ENCODE measurements at places on chromosomes 4 and X.

- DNase-seq: no peak
Measured at GRCh38 chr4:11548597-11549082, 119.9 kb upstream of the HS3ST1 start.

- DNase-seq: no peak
Measured at GRCh38 chrX:123600181-123600580, 132.7 kb downstream of the THOC2 start.

GRCh38 chr4:189255636-189256035 is 685.0 kb upstream of the FRG1 start:
- DNase-seq: no peak

DNA sequence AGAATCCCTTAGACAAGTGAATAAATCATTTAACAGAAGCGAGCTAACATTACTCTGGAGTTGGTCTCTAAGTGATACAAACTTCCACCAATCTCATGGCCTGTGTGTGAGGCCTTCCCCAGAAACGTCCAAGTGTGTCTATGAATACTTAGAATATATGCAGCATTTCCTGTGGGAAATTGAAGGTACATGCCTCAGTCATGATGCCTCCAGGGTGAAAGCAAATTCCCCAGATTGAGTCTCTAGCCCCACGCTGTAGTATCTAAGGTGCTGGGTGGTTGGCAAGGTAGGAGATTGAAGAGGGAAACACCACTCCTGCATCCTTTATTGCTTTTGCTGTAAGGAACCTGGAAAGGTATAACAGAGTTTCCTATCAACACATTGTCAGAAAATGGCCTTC is 113.8 kb downstream of the IL13RA2 start:
- no peak for DNase-seq

GRCh38 chrX:20515841-20516461 is 249.2 kb upstream of the RPS6KA3 start:
- no peak for DNase-seq

- no peak for DNase-seq
Measured at GRCh38 chr4:118918388-118918787, 29.7 kb downstream of the SYNPO2 start.

- DNase-seq: no peak
Measured at GRCh38 chr4:174193438-174194374, 89.8 kb downstream of the FBXO8 start.

- DNase-seq: no peak
Measured at GRCh38 chr4:10122236-10122932, 5.8 kb upstream of the WDR1 start.

DNA sequence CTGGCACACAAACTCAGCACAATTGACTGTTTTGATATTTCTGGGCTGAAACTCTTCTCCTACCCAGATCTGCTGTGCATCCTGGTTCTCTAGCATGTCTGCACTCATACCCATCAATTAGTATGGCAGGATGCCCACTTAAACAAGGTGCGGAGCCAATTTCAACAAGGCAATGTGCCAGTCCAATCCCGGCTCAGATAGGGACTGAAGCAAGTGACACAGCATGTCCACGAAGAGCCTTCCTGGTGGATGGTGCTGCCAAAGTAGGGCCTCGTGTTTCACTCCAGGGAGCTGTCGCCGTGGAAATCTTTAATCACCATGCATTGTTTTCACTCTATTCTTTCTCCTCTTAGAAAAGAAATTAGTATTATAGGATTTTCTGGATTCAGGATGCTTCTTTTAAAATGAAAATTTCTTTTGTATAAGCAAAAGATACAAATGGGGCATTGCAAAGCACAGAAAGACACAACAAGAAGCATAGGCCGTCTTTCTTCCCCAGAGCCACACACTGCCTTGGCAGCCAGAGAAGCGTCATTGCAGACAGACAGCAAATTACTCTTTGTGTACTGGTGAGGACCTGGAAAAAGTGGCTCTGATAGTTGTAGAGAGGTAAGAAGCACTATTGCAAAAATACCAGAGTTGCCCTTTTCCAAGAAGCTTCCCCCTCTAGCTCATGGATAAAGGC is 40.6 kb upstream of the LSM6 start:
- DNase-seq: no peak

GRCh38 chrX:20388594-20388993 is 121.9 kb upstream of the RPS6KA3 start:
- DNase-seq: no peak

- DNase-seq: no peak
Measured at GRCh38 chr4:25991340-25991739, 77.3 kb downstream of the SMIM20 start.

GRCh38 chr4:128809477-128810330 is at the start of gene JADE1:
TSS of gene JADE1 (plus strand) at chr4:128809700. CDS start at chr4:128831759, 22,059 bp downstream.
- DNase-seq: peak; percentile 93

DNA sequence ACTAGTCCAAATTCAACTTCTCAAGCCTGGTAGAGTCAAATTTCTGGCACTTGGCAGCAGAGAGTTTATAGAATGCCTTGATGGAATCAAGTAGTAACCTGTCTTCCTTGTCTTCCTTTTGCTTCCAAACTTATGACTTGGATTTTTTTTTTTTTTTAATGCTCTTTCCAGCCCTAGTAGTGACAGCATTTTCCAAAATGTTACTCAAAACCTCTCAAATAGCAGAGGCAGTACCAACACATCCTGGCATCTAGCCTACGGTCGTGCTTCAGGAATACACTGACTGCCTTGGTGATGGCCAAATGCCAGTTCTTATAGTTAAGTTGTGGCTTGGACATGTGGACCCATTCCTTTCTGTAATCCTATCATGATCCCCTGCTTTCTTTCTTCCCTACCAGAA is 46.0 kb downstream of the GALNT7 start:
- DNase-seq: no peak

GRCh38 chr4:95821867-95822266 is 18.0 kb upstream of the PDHA2 start:
- no peak for DNase-seq

- no peak for DNase-seq
Measured at GRCh38 chr4:13470379-13470778, 13.8 kb downstream of the RAB28 start.

- DNase-seq: no peak
Measured at GRCh38 chr4:101287324-101287723, 60.0 kb downstream of the PPP3CA start.

- DNase-seq: no peak
Measured at GRCh38 chrX:76850851-76851250, 423.3 kb downstream of the MAGEE1 start.
